ENCODE measurements at places on chromosomes 12 and 14. TPM values are rescaled to one million over a fixed set of nuclear protein-coding genes. Genes with fewer than 3 reads are reported as not detected.

Gene PLEKHH1
- total RNA-seq, result 1.8 TPM

Gene PMCH
- 210 TPM for total RNA-seq

Gene GLS2
- 1.5 TPM for total RNA-seq

Gene GPR135
- 2.4 TPM for total RNA-seq

Gene TRHDE
- total RNA-seq, result not detected

Gene DPF3
- 0.66 TPM for total RNA-seq

DNA sequence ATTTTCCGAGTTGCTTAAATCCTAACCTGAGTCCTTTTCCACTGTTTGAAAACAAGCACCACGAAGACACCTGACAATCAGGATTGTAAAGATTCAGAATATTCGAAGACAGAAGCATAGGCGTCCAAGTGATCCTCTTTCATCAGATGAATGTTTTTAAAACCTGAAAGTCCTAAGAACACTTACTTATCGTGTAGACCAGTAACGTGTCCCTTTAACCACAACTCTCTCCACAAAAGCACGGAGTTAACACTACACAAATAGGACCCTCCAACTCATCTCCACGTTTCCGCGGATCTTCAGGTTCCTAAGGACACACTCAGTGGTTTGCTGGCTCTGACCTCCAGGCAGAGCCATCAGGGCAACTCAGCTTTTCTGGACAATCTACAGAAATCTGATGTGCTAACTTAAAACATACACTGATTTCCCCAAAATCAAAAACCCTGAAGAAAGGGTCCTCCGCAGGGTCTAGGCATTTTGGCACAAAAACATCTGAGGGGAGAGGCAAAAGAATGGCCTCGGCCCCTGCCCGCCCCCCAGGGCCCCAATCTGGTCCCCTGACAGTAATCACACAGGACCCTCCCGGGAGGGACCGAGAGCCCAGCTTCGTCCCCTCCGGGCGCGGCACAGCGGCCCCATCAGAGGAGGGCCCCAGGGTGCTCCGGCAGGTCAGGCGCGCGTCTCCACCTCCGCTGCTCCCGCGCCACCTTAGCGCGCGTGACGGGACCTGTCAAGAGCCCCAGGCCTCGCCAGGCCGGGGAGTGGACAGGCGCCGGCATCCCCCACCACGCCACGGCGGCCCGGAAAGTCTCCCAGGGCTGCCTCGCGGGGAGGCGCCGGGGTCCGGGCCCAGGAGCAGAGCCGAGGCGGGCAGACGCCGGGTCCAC lies 925 bp downstream of the DICER1 start:
- DNase-seq, result peak; percentile 38
- H3K27me3 ChIP-seq, result no peaks in the 10 kb centered on the region
- H3K4me3 ChIP-seq, result peak overlapping the region; percentile 81
- peaks cover 37% of the 10 kb centered on the region for H3K4me1 ChIP-seq
- peak overlapping the region; percentile 64 for H3K27ac ChIP-seq
- H3K36me3 ChIP-seq, result peaks cover 25% of the 10 kb centered on the region

DNA sequence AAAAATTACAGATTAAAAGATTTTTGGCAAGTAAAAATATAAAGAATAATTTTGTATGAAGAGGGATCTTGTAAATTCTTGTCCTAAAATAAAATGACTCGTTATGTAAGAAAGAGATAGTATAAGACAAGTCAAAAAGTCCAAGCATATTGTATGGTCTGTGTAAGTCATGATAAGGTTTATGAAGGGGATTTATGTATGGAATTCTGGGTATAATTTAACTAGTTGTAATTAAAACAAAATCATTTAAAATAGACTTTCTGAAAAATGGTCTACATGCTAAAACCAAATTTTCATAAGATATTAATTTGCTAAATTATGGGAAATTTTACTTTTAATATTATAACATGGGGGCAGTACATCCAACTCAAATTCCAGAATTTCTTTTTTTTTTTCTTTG lies 17.6 kb upstream of the PEX5 start:
- H3K4me3 ChIP-seq, result no peak overlapping the region
- no peak for DNase-seq
- H3K27me3 ChIP-seq, result peaks cover 15% of the 10 kb centered on the region
- no peak overlapping the region for H3K27ac ChIP-seq

GRCh38 chr14:67524634-67524963 lies 8.5 kb upstream of the PLEKHH1 start:
- peaks cover 68% of the 10 kb centered on the region for H3K27me3 ChIP-seq
- H3K4me1 ChIP-seq, result no peaks in the 10 kb centered on the region
- H3K4me3 ChIP-seq, result no peak overlapping the region
- DNase-seq, result no peak
- no peaks in the 10 kb centered on the region for H3K36me3 ChIP-seq

DNA sequence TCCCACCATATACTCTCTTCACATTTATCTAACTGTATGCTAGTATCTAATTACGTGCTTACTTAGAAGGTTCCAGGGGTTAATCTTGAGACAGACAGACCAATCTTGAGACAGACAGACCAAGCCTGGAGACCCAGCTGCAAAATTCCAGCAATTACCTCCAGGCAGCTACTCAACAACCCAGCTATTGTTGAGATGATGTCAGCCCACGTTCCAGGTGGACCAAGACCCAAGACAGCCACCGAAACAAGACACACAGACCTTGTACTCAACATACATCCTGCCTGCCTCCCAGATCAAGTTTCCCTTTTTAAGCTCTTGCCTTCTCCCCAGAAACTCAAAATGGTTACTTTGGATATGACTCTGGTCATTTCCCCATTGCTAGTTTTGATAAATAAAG lies 64.9 kb upstream of the VASH1 start:
- H3K4me1 ChIP-seq, result no peaks in the 10 kb centered on the region

- H3K4me1 ChIP-seq, result no peaks in the 10 kb centered on the region
- no peak for DNase-seq
- no peaks in the 10 kb centered on the region for H3K27me3 ChIP-seq
- no peak overlapping the region for H3K4me3 ChIP-seq
- no peak overlapping the region for H3K27ac ChIP-seq
Measured at GRCh38 chr12:2485681-2486080, 309.1 kb upstream of the FKBP4 start.

DNA sequence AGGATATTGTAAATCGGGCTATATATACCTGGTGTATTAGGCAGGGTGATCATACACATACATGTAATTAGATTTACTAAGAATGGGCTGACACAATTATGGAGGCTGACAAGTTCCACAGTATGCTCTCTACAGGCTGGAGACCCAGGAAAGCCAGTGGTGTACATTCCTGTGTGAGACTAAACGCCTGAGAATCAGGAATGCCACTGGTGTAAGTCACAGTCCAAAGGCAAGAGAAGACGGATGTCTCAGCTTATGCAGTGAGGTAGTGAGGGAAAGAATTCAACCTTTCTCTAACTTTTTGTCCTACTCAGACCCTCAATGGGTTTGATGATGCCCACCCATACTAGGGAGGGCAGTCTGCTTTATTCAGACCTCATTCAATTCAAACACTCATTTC lies 57.1 kb downstream of the METTL25 start:
- no peak overlapping the region for H3K4me3 ChIP-seq
- no peaks in the 10 kb centered on the region for H3K27me3 ChIP-seq
- no peak for DNase-seq
- H3K36me3 ChIP-seq, result no peaks in the 10 kb centered on the region

- no peak overlapping the region for H3K4me3 ChIP-seq
- no peak for DNase-seq
- H3K36me3 ChIP-seq, result no peaks in the 10 kb centered on the region
- H3K27ac ChIP-seq, result no peak overlapping the region
- H3K27me3 ChIP-seq, result peaks cover 12% of the 10 kb centered on the region
Measured at GRCh38 chr12:2410496-2410895, 357.7 kb downstream of the CACNA1C start.
